ENCODE measurements at places on chromosomes 6 and 20.

DNA sequence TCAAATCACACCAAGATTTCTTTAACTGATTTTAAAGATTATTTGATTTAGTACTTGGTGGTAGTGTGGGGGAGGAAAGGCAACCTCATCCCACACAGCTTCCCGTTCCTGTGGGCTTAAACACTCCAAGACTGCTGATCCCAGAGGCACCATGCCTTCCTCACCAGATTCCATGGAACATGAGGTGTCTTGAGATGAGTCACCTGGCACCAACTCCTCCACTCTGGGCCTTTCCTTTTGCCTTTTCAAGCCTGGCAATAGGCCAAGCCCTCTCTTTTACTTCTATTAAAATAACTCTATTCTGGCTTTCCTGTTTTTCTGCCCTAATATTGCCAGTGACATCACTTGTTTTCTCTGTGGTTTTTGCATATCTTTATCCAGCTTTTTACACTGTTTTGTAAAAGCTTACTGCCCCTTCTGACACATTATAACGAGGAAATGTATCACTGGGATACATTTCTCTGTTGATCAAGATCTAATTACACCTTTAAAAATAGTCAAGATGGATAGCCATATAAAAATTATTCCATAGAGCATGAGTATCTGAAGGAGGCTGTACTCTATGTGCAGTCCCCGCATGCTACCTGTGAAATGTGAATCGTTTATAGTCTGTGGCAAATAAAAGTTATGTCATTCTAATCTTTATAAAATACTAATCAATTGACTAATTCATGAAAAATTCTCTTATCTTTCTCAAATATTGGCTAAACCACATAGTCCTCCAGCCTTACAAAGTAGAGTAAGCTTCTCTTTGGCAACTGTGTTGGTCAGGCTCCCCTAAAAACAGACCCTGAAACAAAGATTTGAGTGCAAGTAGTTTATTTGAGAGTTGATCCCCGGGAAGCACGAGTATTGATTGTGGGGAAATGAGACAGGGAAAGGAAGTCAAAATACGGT, 257.8 kb upstream of the KCNQ5 start:
- DNase-seq, result peak; percentile 20

DNA sequence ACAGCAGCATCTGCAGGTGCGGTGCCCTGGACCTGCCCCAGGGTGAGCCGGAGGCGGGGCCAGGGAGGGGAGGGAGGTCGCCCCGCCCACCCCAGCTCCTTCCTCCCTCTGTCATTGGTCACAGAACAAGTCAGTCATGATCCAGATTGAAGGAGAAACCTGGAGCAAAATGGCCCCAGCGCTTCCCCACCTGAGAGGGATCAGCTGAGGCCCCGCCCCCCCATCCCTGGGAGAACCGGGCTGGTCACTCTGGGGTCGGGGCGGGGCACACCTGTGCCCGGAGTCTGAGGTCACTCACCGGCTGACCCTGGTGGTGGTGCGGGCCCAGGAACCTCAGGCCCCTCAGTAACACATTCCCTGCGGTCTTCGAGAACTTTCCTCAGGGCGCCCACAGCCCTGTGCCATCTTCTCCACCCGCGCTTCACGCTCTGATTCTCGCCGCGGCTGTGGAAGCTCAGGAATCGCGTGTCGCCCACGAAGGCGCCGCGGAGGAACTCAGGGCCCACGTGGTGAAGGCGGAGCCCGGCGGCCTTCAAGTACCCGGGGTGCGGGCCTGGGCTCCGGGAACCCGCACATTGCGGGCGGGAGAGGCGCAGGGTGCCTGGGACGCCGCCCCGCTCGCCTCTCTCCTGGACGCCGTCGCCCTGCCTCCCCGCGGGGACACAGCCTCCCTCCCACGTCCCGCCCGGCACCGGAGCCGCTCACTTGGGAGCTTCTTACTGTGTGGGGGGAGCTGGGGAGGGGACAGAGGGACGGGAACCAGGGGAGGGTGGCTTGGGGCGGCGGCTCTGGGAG, 36.4 kb upstream of the HLA-C start:
- DNase-seq, result no peak

DNA sequence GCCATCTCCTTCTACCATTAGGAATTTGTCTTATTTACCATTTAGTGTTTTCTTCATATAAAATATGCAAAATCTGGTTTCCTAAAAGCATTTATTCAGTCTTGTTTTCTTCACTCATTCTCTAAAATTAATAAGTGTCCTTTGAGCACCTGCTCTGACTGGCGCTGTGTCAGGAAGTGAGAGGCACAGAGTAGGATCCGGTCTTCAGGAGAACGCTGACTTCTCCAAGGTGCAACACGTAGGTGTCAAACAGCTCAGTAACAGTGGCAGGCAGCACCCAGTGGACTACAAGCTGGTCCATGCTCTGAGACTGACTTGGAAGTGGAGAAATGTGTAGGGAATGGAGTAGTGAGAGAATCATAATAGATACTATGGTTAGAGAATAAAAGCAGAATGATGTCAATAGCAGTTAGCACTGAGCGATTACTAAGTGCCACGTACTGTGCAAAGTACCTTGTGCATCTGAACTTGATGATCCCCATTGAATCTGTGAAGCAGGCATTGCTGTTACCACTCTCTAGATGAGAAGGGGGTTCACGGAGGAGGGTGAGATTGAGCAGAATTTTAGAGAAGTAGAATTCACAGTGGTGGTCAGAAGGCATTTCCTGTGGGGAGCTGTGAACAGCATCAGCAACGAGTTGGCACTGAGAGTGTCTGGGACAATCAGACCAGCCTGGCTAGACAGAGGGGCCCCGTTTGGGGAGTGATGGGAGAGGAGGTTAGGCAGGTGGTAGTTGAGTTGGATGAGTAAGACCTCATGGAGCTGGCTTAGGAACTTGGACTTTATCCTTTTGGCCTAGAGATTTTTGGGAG, 569.8 kb downstream of the QKI start:
- no peak for DNase-seq

DNA sequence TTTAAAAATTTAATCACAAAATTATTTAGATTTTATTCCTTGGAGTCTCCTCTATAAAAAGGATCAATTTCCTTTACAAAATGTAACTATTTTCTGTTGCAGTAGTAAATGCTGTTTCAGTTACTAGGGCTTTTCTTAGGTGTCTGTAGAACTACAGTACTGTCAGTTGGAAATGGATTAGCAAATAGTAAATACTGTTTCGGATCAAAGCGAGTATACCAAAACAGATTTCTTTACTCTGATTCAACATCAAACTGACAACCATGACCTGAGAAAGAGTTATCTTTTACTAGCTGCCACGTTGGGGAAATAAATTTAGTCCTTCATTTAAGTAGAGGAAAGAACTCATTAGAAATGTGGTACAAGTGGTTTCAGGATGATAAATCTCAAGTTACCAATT, 172.5 kb downstream of the HS3ST5 start:
- no peak for DNase-seq

DNA sequence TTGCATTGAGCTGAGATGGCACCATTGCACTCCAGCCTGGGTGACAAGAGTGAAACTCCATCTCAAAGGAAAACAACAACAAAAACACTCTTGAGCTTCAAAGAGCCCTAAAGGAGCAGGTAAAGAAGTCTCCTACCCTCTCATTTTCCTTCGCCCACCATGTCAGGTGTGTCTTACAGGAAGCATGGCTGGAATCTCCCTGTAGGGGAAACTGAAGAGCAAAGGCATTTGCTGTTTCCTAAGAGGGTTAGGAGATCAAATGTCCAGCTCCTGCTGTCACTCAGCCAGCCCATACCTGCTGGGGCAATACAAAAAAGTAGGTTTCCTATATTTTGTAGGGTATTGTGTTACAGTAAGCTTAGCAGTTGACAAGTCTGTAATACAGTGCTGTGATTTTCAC, 43.3 kb downstream of the SPATA2 start:
- DNase-seq, result no peak

DNA sequence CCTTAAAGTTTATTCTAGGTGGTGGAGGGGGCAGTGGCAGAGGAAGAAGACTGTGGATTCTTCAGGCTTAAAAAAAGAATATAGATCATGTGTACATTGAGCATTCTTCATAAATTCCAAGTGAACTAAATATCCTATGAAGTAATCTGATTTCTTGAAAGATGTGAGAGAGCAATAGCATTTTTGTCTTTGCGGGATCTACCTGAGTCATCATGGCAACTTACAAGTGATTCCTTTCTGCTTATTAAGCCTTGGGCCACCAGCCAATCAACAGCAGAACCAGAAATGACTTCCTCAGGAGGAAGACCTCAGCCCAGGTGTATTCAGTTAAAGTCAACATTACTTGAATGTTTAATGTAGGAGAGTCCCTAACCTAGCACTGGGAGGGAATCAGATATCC, 756.9 kb downstream of the TFAP2A start:
- no peak for DNase-seq

DNA sequence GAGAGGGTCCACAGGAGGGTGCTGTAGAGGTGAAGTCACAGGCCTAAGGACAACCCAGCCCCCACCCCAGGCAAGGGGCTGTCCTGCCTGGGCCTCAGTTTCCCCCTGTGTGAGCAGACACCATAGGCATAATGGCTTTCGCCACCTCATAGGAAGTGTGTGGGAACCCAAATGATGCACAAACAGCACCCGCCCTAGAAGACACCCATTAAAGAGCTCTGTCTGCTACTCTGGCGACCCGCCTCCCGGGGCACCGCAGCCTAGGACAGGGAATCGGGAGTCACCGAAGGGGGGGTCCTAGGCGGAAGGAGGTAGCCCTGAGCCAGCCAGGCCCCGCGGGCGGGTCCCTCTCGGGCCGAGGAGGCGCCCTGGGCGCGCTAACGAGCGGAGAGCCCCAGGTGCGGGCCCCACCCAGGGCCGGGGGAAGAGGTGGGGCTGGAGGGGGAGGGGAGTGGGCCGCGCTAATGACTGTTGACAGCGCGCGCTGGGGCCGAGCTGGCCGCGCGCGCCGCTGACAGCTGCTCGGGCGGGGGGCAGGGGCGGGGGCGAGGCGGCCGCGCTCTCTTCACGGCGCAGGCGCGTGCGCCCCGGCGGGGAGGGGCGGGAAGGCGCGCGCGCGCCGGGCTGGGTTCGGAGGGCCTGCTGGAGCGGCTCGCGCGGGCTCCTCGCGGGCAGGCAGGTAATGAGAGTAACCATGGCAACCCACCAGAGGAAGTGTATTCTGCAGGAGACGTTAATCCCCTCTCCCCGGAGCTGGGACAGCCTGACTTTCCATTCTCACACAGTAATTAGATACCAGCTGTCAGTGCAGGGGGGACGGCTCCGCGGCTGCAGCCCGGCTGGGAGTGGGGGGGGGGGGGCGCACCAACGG, 48.9 kb downstream of the NOL4L start:
- DNase-seq, result peak; percentile 85

- peak; percentile 68 for DNase-seq
Observed at GRCh38 chr20:37295001-37295400, 5.5 kb downstream of the MANBAL start.

GRCh38 chr20:14220986-14221385, 116.4 kb downstream of the FLRT3 start:
- no peak for DNase-seq

DNA sequence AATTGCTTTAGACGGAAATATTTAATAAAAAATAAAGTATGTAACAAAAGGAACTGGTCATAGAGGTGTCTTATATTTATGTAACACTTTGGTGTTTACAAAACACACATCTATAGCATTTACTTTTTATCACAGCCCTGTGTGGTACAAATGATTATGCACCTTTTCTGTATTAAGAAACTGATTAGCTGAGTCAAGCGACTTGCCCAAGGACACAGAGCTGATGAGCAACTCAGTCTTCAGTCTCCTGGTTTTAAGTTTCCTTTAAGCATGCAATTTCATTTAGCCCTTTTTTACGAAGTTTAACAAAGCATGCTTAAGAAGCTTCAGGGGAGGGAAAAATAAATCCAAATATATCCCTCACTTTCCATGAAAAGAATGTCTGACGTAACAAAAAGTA, 2.5 kb downstream of the DCDC2 start:
- DNase-seq, result no peak

- DNase-seq, result no peak
Observed at GRCh38 chr6:44056392-44057237, 70.6 kb downstream of the MRPL14 start.

GRCh38 chr20:19880256-19881079, 122.4 kb downstream of the RIN2 start:
- no peak for DNase-seq

- no peak for DNase-seq
Observed at GRCh38 chr6:40543776-40544175, 43.4 kb downstream of the LRFN2 start.

- DNase-seq, result no peak
Observed at GRCh38 chr6:37583261-37583660, 83.6 kb upstream of the CCDC167 start.

DNA sequence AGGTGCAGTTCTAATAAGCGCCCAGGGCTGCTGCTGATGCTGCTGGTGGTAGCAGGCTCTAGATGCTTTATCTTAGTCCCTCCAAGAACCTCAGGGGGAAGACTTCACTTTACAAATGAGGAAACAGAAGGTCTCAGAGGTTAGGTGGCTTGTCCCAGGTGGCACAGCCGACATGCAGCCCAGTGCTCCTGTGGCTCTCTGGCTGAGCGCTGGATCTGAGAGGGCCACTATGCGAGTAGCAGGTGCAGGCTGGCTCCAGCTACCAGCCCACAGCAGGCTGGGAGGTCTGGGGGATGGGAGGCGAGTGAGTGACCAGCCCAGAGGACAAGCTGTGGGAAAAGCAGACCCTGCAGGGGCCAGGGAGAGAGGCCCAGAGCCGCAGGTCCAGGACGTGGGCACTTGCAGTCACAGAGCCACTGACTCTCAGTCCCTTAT, 90.9 kb downstream of the PRND start:
- no peak for DNase-seq

DNA sequence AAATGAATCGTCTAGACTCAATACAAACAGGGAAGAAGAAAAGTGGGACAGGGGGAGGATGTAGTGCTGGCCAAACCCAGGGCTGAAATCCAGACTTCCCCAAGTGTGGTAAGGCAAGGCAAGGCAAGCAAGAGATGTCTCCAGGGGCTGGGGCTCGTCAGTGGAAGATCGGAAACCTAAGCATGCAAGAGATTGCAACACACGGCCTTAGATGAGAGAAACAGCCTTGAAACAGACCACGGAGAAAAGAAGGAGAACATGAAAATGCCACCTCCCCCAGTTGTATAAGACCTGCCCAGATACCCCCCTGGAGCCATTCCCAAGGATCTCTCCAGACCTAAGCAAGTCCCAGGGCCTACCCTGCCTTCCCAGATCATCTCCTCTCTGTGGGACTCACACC, 20.0 kb downstream of the VEGFA start:
- no peak for DNase-seq

DNA sequence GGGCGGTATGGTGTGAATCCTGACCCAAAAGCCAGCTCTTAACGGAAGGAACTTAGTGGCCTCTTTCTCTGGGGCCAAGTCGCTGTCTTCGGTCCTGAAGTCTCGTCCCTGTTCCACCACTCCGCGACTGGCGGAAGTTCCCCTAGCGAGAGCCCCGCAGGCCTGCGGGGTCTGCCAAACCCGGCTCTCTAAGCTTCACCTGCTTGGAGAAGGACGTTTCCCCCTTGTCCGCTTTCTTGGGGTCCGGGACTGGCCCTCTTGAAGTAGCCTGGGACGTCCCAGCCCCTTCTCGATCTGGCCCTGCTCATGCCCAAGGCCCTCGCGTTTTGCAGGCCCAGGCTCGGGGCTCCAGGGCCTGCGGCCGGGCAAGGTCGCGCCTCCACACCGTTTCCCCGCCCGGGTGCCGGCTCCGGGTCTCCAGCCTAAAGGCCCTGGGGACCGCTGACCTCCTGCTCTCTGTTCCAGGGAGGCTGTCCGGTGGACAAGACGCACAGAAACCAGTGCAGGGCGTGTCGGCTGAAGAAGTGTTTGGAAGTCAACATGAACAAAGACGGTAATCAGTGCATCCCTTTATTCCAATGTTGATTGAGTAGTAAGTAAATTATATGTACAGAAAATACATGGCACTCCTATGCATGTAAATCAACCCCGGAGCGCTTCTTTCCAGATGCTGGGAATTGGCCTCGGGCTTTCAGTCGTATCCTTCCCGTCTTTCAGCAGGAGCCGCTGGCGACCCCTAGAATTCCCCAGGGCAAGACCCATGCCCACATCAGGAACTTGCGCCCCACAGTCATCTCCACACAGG, 8.8 kb downstream of the NR2E1 start:
- DNase-seq, result no peak
